ENCODE measurements at places on chromosomes 6 and 20.

- DNase-seq, result no peak
Observed at GRCh38 chr6:32843331-32843978, 392 bp downstream of the PSMB8 start.

DNA sequence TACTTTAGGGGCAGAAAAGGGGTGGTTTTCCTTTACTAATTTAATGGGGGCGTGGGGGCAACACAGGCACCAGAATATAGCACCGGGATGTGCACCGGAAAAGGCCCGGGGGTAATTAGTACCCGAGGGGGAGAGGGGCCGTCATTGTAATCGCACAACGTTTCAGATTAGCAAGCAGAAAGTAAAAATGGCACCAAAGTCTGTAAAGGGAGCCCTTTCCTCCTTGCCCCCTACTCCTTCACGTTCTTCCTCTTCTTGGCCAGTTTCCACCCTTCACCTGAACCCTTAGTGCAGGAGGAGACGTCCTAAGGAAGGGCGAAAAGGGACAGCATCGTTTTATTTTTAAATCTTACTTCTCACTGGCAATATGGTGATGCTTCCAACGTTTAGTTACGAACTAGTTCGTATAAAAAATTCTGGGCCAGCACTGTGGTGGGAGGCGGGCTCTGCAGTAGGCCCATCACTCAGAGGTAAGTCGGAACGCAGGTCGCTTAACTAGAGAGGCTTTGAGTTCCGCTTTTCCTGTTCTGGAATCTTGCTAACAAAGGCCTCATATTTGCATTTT, 742 bp upstream of the CEP85L start:
- no peak for DNase-seq

DNA sequence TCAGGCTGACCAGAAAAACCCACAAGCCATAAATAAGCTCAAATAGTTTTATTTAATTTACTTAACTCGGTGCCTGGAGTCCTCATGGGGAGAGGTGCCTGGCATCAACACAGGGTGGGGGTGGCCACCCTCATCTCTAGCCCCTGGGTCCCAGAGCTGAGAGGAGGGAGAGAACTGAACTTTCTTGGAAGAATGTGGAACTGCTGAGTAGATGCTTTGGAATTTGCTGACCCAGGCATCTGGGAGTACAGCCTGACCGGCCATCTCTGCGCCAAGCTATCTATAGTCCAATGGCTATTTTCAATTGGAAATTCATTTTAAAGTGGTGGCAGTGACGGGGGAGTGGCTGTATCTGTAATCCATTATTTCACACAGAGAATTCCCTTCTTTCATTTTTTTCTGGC, 104.8 kb downstream of the CDH26 start:
- DNase-seq, result no peak

- DNase-seq, result no peak
Observed at GRCh38 chr20:40111282-40111681, 577.8 kb downstream of the MAFB start.

All from hypothalamus (tissue), 51 donors.